NCI-H1105 (cell line): ENCODE measurements at places on chromosomes 6 and 20.

DNA sequence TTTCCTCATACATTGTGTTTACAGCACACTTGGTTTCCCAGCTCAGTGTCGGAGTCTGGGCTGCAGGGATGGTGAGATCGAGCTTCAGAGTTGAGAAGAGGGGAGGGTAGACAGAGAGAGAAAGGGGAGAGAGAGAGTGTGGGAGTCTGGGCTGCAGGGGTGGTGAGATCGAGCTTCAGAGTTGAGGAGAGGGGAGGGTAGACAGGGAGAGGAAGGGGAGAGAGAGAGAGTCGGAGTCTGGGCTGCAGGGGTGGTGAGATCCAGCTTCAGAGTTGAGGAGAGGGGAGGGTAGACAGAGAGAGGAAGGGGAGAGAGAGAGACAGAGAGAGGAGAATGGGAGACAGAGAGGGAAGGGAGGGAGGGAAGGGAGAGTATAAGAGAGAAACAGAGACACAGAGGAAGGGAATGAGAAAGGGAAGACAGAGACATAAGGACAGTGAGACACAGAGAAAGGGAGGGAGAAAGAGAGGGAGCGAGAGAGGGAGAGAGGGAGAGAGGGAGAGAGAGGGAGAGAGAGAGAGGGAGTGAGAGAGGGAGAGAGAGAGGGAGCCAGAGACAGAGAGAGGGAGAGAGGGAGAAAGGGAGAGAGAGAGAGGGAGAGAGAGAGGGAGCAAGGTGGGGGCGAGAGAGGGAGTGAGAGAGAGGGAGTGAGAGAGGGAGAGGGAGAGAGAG, 222.7 kb upstream of the GMDS start:
- no peak for DNase-seq

DNA sequence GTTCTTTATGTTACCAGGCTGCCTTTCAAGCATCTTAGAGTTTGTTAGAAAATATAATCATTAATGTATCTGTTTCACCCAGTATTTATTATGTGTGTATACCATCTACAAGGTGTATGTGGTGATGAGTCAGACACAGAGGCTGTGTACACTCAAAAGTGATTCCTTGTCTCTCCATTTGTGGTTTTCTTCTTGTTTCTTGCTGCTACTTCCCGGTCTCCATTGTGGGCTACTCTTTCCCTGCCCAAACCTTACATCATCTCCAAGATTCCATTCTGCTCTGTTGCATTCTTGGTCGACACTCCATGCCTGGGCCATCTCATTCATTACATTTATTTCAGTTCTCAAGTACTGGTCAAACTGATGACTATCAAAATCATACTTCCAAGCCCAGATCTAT, 182.2 kb upstream of the STXBP5 start:
- no peak for DNase-seq

DNA sequence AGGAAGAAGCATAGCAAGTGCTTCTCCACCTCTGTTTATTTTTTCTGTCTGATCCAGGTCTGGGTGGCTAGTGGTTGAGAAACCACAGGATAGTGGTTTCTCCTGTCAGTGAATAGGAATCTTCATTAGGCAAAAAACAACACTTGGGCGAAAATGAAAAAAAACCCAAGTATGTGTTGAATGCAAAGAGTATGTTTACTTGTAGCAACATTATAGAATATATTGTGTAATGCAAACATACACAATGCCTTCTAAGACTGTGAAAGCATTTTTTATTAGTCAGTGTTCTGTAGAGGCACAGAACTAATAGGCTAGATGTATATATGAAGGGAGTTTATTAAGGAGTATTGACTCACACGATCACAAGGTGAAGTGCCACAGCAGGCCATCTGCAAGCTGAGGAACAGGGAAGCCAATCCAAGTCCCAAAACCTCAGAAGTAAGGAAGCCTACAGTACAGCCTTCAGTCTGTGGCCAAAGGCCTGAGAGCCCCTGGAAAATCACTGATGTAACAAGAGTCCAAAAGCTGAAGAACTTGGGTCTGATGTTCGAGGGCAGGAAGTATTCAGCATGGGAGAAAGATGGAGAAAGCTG, 111.1 kb downstream of the UST start:
- no peak for DNase-seq

GRCh38 chr6:36117658-36118549, 12.4 kb upstream of the MAPK13 start:
- DNase-seq, result no peak

GRCh38 chr20:50987493-50988210, 29.0 kb downstream of the MOCS3 start:
- peak; percentile 57 for DNase-seq

DNA sequence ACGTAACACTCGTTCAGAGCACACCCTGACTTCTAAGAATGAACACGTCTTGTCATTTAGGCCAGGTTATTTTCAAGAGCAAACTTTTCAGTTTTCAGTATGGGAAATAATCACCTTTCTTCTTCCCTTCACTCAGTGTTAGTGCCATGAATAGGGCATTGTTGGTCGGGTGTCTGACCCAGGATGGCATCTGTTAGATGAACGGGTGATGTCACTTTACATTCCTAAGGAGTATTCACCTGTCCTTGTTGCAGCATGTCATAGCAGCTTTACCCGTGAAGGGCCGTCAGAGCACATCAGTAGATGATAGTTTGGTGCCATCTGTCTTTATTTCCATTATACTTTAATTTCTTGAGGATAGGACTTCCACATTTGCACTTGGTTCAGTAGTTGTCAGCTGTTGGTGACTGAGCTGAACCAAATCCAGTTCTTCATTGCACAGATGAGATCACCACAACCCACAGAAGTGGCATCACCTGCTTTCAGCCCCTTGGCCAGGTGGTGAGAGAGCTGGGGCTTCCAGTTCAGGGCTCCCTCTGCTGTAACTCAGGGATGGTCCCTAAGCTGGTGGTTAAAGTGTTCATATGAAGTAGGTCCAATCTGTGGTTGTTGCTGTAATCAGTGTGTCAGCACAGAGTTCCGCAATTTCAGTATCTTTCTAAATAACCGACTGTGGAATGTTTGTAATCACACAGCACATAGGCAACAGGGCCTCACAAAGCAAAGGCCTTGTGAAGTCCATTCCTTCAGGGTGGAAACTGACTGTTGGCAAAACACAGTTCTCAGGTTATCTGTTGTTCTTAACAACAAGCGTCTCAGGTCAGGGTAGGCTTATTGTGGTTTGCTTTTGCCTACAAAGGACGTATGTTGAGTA, 68.2 kb downstream of the FAM120B start:
- DNase-seq, result no peak

DNA sequence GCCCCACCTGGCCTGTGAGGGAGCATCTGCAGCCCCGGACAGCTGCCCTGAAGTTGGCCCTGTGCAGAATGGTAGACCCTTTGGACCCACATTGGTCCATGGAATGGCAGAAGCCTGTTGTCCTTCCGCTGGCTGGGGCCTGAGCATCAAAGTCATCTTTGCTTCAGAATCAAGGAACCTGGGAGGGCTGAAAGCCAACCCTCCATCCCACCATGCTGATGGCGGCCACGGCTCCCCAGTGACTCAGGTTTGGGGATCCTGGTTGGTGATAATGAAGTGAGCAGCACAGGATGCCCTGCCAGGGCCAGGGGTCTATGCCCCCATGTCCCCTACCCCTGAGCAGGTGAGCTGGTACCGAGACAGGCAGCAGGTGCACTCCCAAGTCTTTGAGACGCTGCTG, 52.8 kb downstream of the YTHDF1 start:
- no peak for DNase-seq

DNA sequence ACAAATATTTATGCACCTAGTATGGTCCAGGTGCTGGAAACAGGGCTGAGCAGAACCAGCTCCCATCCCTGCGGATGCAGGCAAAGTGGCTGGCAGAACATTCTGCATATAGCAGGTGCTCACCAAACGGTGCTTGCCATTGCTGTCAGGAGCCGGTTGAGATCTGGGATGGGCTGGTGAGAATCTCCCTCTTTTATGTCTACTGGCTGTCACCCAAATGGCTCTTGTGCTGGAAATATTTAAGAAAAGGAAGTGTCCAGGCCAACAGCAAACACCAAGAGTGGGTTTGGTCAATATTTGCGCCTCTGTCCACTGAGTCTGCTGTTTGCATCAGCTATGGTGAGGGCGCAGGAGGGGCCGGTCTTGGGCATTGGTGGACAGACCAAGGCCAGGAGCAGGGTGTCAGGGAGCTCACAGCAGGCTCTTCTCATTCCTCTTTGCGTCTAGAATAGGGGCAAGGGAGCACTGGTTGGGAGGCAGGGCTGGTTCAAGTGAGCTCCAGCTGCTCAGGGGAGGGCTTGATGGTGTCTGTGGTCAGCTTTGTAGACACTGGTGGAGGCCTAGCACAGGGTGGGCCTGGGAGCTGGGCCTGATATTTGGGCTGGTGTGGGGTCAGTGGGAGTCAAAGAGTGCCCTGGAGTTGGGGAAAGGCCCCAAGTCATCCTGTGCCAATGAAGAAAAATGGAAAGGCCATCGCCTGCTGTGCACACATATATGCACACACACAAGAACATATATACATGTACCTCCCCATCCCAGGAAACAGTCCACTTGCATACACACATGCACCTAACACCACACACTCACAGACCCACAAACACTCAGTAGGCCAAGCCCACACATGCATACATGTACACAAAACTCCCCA, 1.4 kb upstream of the BPIFB2 start:
- DNase-seq, result no peak

DNA sequence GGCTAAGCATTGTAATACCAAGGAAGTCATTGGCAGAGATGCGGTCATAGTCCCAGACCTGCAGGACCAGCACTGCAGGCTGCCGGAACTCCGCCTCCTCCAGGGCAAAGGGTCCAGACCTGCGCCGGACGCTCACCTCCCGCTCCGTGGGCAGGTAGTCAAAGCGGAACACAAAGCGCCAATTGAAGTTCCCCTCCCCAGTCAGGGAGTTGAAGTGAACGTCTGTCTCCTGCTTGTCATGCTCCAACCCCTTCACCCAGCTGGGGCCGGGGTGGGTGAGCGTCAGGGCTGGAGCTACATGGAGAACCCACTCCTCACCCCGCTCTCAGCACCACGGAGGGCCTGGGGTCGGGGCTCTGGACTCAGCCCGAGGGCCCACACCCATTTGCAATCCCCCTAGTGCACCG, 18.2 kb downstream of the ERGIC3 start:
- DNase-seq, result no peak
